ENCODE measurements at places on chromosomes 4 and X.
A peak's percentile ranks its signal among the peaks of the same experiment; 100 is the strongest.

DNA sequence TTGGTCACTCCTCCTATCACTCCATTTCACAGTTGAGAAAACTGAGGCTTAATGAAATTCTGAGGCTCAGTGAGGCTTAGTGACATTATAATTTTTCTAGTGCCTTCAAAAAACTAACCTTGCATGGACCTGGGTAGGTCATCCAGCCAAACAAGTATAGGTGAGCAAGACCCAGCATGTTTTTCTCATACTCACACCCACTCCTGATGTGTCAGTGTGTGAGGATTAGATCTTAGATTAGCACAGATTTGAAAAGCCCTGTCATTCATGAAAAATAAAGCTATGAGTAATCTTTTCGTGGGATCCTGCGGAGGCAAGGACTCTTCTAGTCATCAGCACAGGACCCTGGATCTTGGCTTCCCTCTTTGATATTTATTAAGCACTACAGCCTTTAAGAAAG lies 146.7 kb downstream of the CHIC2 start:
- peak; percentile 48 for DNase-seq

- no peak for DNase-seq
Measured at GRCh38 chrX:48711162-48711928, 14.8 kb downstream of the SUV39H1 start.

GRCh38 chrX:1507511-1508463 lies 29.2 kb downstream of the P2RY8 start:
- DNase-seq: no peak

DNA sequence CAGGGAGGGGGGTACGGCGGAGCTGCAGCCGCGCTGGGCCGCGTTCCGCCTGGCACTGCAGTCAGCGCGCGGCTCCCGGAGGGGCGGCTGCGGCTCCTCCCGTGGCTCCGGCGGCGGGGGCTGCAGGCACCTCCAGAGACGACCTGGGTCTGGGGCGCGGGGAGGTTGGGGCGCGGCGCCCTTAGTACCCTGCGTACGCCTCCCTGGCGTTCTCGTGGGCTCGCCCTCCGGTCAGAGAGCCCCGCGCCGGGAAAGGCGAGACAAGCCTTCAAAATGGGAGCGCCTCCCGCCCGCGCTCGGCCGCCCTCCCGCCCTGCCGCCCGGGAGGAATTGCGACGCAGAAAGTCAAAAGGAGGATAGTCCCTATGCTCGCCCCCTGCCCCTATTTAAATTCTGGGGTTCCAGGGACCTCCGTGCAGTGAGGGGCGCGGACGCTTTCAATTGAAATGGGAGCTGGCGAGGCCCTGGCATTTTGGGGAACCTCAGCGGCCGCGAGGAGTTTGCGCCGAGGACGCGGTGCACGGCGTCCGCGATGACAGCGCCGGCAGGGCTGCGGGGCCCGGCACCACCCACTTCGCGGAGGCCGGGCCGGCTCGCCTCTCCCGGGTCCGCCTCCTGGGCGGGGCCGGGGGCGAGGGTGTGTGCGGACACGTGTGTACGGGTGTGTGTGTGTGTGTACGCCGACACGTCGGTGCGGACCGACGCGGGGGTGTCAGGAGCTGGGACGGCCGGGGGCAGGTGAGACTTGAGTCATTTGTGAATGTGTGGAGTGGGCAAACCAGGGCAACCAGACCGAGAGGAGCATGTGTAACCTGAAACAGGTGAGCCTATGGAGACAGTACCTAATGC lies 544 bp downstream of the HERC3 start:
- DNase-seq: peak; percentile 73

- DNase-seq: no peak
Measured at GRCh38 chr4:100516225-100516624, 1.6 kb downstream of the EMCN start.

DNA sequence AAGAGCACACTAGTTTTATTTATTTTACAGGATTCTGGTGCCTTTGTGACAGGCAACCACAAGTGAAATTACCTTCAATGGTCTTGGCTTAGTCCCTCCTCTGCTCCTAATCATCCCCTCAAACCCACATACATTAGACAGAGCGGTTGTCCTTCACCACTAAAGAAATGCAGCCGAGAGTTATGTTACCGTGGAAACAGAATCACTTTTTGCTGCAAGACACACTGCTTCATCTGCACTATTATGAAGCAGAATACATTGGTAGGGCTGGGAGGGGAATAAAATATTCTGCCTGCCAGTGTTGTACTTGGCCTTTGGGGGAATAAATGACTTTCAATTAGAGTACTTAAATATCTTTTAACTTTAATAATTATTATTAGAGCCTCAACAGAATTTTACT lies 75.2 kb downstream of the ARHGEF38 start:
- DNase-seq: no peak

DNA sequence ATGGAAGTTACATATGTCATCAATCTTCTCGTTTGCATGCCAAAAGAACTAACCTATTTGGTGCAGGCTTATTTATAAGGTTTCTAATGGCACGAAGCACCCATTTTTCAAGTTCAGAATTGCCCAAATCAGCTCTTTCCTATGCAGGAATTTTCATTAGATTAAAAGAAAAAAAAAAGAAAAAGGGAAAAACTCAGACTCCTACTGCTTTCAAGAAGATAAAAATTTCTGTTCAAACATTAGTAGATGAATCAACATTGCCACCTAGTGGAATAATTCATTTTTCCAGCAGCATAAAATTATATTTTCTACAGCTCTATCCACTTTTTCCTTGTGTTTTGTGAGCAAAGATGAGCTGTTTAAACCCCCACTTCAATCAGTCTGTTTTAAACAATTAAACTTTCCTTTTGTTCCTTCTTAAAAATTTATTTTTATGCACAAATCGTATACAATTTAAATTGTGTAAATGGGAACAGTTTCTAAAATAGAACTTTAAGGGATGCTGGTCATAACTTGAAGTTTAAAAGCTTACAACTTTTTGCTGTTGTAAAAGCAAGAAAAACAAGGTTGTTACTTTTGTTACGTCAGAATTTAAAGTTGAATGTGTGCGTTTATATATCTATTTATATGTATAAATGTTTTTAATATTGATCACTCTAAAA lies 309.9 kb downstream of the ARAP2 start:
- DNase-seq: peak; percentile 23

GRCh38 chr4:7876201-7876875 lies 63.3 kb downstream of the AFAP1 start:
- peak; percentile 66 for DNase-seq

- no peak for DNase-seq
Measured at GRCh38 chrX:131301155-131301554, 12.0 kb upstream of the IGSF1 start.

DNA sequence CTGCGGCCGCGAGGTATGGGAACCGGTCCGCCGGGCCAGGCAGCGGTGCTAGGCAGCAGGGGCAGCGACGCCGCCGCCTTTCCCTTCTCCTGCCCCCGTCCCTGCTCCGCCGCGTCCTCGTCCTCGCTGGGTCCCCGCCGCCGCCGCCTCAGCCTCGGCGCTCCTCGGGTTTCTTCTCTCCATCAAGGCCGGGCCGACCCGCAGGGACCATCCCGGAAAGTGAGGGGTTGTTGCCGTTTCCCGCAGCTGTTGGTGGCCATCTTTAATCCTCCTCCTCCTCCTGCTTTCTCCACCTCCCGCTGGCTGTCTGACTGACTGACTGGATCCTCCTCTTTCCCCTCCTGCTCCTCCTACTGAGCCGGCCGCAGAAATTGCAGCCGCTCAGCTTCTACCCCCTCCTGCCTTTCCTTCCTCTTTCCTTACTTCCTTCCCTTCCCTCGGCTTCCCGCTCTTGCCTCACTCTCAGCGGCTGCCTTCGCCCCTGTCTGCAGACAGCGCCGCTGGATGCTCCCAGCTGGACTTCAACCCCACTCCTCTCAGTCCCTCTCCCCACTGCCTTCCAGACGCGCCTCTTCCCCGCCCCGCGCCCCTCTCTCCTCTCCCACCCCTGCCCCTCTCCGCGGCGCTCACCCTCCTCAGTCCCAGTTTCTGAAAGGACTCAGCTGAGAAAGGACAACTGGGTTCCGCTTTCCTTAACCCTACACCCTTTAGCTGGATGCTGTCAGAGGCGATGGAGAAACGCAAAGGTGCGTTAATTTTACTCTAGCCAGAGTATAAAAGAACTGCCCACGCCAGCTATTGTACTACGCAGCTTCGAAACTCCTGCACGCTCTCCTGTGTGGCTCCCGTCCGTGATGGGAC lies at the start of gene WDFY3:
Gene WDFY3, minus strand, starts transcription at position 309 of the 861 bp plus-strand sequence. CDS start 106,099 bp downstream, outside the sequence.
- peak; percentile 91 for DNase-seq

GRCh38 chrX:131264053-131264452 lies 25.1 kb downstream of the IGSF1 start:
- no peak for DNase-seq

Data from fibroblast of mammary gland (primary cell).